Karpas-422 (cell line): ENCODE measurements at places on chromosomes 16 and 17. TPM values are rescaled to one million over a fixed set of nuclear protein-coding genes. Genes with fewer than 3 reads are reported as not detected.

Gene FBF1
- 13.5 and 37.0 TPM in 2 replicates for total RNA-seq

DNA sequence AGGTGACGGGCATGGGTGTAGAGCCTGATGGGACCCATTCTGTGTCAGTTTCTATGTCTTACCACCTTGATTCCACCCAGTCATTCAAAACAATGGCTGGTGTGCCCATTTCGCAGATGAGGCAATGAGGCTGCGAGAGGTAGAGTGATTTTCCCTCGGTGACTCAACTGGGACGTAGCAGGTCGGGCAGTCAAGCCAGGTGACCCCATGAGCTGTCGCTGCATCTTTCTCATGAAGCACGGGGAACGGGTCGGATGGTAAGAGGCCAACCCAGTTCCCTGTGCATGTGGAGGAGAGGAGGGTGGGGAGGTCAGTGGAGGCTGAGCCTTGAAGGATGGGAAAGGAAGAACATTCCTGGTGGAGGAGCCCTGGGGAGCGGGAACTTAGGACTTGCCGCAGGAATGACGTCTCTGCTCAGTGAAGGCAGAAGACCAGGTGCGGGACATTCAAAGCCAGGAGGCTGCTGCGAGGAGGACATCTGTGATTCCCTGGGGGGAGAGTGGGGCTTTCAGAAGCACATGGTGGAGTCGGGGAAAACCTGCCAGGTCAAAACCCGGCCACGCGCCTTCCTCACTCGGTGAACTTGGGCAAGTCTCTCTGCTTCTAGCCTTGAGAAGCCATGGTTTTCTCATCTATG, 1.1 kb downstream of the IL21R start:
- H3K27ac ChIP-seq: no peak overlapping the region
- peaks cover 41% of the 10 kb centered on the region for H3K4me1 ChIP-seq
- no peaks in the 10 kb centered on the region for H3K27me3 ChIP-seq
- no peak for DNase-seq
- H3K36me3 ChIP-seq: no peaks in the 10 kb centered on the region

DNA sequence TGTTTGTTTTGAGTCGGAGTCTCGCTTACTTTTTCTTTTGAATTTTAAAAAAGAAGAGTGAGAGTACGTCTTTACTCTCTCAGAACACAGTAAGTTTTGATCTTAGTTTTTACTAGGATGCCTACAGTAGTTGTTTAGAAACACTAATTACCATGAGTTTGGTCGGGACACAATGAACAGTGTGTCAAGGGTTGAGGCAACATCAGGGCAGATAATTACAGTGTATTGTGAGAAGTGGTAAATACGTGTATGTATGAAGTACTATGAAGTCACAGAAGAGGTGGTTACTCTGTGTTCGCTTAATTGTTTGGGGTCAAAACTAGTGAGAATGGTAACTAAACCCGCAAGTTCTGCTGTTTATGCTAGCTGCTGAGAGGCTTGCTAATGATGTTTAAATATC, 18.2 kb downstream of the PAFAH1B1 start:
- no peaks in the 10 kb centered on the region for H3K27me3 ChIP-seq
- peaks cover 8% of the 10 kb centered on the region; the same call in 1 of the 2 replicates for H3K4me1 ChIP-seq
- H3K4me3 ChIP-seq: no peak overlapping the region
- no peak overlapping the region for H3K27ac ChIP-seq
- DNase-seq: no peak

- peak; percentile 74 for DNase-seq
- no peaks in the 10 kb centered on the region for H3K4me1 ChIP-seq
- H3K36me3 ChIP-seq: no peaks in the 10 kb centered on the region
- no peaks in the 10 kb centered on the region for H3K27me3 ChIP-seq
- H3K4me3 ChIP-seq: no peak overlapping the region
Measured at GRCh38 chr17:41322094-41322902, 6.8 kb upstream of the KRTAP17-1 start.

DNA sequence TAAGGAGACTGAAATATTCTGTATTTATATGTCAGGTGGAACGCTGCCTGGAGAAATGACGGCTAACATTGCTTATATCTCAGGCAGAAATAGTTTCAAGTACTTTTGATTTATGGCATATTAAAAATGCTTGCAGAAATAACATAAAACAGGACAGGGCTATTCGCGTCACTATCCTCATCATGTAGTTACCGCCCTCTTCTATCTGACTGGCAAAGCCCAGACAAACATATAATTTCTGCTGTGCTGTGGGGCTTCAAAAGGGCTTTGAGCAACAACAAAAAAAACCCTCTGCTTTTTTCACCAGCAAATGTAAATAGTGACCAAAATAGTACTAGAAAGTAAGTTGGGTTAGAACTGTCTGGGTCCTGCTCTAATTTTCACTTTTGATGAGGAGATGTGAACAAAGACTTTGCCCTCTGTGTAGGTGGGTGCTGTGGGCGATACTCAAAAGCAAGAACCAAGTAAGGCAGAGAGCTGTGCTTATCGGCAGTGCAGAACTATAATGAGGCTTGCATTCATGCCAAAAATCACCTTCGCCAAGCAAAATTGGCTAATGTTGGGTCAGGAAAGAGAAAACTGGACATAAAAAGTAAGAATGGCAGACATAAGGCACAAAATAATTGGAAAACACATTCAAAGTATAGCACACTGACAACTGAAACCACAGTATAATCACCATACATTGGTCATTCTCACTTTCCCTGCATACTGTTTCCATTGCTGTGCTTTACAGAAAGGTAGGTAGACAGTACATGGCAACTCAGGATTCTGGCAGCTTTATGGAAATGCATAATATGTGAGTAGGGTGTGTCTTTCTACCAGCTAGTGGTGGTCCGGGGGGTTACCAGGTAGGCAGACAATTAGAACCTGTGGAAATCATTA, 151.2 kb upstream of the AXIN2 start:
- no peaks in the 10 kb centered on the region for H3K4me1 ChIP-seq
- no peak overlapping the region for H3K4me3 ChIP-seq
- no peak for DNase-seq
- no peaks in the 10 kb centered on the region for H3K36me3 ChIP-seq
- H3K27me3 ChIP-seq: no peaks in the 10 kb centered on the region

DNA sequence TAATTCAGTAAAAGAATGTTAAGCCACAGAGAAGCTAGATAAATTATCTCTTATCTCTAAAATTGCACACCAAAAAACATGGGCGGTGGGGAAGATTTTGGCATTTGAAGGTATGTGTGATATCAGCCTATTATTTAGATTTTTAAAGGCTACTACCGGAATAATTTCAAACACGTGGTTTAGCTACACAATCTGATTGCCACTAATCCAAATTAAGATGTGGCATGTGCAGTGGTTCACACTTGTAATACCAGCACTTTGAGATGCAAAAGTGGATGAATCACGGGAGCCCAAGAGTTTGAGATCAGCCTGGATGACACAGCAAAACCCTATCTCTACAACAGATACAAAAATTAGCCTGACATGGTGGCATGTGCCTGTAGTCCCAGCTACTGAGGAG, 584.5 kb downstream of the HS3ST4 start:
- no peaks in the 10 kb centered on the region for H3K27me3 ChIP-seq
- no peaks in the 10 kb centered on the region for H3K36me3 ChIP-seq
- H3K4me3 ChIP-seq: no peak overlapping the region
- H3K27ac ChIP-seq: no peak overlapping the region
- no peak for DNase-seq
- no peaks in the 10 kb centered on the region for H3K4me1 ChIP-seq
